ENCODE measurements at places on chromosomes 12 and 14.

DNA sequence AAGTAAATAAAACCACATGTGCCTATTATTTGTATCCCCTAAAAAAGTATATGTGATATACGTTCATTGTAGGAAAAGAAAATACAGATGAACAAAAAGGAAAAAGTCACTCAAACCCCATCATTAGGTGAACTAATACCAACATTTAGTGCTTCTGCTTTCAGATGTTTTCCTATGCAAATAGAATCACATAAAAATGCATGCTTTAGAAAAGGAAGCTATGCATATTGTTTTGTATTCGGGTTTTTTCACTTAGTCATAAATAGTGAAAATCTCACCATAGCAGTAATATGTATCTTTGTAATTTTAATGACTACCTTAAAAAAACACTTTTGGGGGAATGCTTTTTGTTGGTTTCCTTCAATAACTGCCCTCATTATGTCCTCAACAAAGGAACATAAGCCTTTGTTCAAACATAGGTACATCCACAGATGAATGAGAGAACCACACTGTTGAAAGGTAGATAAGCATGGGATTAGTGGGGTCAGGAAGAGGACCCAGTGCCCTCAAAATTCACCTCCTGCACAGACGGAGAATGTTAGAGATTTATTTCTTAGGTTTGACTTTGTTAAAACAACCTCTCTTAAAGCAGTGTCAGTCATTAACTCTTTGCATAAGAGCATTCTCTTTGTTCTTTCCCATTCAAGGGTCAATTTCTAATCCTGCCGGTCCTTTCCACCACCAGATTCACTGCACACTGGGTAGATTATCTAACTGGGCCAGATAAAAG is 6.5 kb downstream of the AMDHD1 start:
- DNase-seq = no peak

- DNase-seq = no peak
Measured at GRCh38 chr12:6954316-6955107, 3.4 kb downstream of the PTPN6 start.

DNA sequence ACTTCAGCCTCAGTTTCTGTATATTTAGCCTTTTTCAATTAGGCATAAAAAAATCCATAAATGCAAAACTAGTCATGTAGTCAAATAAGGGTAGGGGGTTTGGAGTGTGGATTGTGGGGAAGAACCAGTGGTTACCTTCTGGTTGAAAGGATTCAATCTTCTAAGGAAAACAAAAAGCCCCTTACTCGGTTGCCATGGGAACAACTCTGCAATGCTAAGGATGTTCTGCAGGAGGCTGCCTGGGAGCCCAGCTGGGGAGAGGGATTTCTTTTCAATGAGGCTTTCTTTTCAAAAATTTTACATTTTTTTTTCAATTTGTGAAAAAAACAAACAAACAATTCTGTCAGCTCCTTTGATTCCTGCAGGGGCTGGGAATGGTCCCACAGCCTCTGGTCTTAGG is 67.2 kb downstream of the SLC8A3 start:
- DNase-seq = no peak

- DNase-seq = no peak
Measured at GRCh38 chr12:56836800-56837663, 73.9 kb downstream of the HSD17B6 start.

GRCh38 chr14:74575507-74575906 is 36.5 kb downstream of the LTBP2 start:
- no peak for DNase-seq

GRCh38 chr12:108156717-108157116 is 27.6 kb downstream of the WSCD2 start:
- DNase-seq = no peak

DNA sequence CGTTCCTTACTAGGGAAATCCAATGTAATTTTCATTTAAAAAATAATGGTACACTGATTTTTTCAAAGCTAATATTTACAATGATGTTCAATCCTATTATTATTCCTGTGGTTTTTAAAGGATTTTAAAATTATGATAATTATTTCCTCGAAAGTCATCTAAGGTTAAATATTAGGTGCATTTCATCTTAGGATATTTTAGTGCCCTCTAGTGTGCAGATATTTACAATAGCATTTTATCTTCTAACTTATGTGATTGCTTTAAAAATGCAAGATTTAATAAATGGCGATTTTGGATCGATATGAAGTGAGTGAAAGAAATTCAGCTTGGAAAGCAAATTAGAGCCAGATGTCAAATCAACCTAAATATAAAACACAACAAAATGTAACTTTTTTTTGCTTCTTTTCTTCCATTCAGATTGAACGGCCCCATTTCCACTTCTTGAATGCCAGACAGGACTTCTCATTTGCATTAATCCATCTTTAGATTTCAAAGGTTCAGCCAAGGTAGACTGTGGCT is 293.5 kb downstream of the SLC6A15 start:
- no peak for DNase-seq

DNA sequence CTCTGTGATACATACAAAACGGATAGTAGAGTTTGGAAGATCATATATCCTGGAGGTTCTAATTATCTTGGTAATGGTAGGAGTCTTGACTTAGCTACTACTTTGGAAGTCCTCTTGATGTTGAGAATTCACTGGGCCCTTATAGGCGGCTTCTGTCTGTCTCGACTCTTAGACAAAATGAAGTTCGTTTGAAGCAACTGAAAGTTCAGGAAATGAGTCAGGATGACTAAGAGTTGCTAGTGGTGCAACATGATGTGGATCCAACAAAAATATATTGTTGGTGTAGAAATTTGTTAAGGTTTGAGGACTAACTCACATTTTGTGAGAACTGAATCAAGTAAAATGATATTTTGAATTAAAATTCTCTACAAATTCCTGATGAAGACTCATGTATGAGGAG is 272.7 kb downstream of the AEBP2 start:
- no peak for DNase-seq

Data from lung (tissue), 17 donors.